SK-N-SH treated with all-trans-retinoic acid at 6 μM for 48 hours (cell line): ENCODE measurements at places on chromosomes 4 and X.

DNA sequence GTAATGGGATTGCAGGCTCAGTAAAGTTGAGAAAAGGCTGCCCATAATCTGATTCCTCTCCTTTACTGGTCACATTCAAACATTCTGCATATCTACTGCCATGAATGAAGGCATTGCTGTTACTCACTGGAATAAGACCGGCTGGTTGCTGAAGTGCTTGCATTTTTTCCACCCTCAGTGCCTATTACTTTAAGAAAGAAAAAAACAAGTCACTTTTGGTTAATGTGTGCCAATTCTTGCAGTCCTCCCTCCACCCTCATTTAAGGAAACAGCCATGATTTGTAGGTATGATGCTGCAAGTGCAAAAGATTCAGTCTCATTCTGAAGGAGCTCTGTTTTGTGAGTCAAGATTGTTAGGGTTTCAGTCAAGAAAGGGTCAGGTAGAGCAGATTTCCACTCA, 94.9 kb downstream of the EMCN start:
- peak; percentile 17; the same call in 1 of the 3 replicates for ATAC-seq

DNA sequence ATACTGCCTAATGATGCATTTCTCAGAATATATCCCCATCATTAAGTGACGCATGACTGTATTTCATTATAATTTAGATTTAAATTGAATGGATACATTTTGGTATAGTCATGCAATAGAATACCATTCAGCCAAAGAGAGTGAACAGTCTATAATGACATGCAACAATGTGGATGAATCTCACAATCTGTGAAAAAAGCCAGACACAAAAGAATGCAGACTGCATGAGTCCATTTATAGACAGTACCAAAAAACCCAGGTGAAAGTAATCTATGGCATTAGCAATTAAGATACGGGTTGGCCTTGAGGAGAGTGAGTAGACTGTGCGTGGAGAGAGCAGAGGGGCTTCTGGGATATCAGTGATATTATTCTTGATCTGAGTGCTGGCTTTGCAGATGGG, 239.7 kb upstream of the PGRMC2 start:
- no peak; the same call in 2 of the 3 replicates for ATAC-seq

GRCh38 chr4:126182786-126183185, 868.0 kb downstream of the FAT4 start:
- ATAC-seq, result no peak

- no peak for ATAC-seq
Observed at GRCh38 chr4:38865445-38865844, 2.2 kb upstream of the FAM114A1 start.

GRCh38 chr4:5749568-5749967, 38.6 kb downstream of the EVC start:
- ATAC-seq, result no peak

DNA sequence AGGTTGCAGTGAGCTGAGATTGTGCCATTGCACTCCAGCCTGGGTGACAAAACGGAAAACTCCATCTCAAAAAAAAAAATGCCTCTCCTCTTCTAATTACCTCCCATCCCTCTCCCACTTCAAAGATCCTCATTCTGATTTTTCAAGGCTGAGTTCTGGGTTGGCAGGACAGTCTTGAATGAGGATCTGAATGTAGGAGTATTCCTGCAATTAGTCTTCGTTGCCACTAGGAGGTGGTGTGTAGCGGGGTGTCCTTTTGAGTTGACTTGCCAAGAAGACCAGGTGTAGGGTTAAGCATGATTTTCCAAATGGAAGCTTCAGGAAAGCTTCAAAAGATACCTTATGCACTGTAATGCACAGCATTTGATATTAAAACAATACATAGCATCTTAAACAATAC, 169.9 kb downstream of the ASMT start:
- no peak for ATAC-seq

DNA sequence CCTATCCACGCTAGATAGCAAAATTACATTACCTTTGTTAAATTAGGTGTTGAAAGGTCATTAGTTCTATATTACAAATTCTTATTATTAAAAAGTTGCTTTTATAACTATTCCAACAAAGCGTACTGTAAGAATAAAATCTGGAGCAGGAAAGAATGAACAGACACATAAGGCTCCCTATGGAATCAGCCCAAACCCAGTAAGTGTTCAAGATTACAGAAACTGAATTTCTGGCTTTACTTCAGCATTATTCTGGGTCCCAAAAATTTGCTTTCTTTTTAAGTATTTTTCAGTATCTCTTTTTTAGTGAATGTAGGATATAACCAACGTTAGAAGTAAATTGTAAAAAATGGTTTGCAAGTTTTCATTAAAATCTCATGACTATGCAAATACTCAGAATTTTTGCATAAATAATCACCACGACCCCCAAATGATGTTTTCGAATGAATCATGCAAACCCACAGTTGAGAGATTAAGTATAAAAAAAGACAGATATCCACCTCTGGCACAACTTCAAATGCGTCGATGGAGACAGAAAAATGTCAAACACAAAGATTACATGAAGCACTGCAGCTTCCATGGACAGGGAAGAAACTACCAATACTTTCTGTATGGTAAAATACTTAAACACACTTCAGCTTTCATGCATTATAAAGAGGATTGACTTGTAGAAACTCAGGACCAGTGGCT, 238.5 kb downstream of the RASL11B start:
- peak; percentile 78 for ATAC-seq

- peak; percentile 100 for ATAC-seq
Observed at GRCh38 chrX:16123222-16123786, at the start of gene GRPR. TSS of gene GRPR (plus strand) at chrX:16123565. CDS start at chrX:16123954, 389 bp downstream.

DNA sequence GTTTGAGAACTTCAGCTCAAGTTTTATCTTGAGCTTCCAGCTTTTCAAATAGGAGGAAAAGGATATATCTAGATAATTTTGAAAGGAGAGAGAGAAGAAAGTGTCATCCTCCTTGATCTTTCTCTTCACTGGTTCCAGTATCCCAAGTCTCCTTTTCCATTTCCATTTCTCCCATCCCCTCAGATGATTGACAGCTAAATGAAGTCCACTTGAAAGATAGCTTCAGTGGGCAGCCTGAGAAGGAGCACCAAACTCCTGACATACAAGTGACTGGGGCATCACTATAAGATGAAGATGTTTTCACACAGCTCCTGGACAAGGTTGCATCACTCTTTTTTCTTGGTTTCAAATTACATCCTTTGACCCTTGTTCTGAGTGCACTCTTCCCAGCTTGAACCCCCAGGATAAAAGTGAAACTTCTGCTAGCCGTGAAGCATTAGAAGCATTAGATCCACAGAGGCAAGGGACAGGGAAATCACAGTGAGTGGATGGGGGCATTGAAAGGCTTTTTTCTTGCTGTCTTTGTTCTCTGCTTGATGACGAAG, 17.5 kb upstream of the MAGEA10 start:
- ATAC-seq, result no peak

- ATAC-seq, result no peak
Observed at GRCh38 chr4:83751336-83751949, 215.5 kb downstream of the GPAT3 start.

DNA sequence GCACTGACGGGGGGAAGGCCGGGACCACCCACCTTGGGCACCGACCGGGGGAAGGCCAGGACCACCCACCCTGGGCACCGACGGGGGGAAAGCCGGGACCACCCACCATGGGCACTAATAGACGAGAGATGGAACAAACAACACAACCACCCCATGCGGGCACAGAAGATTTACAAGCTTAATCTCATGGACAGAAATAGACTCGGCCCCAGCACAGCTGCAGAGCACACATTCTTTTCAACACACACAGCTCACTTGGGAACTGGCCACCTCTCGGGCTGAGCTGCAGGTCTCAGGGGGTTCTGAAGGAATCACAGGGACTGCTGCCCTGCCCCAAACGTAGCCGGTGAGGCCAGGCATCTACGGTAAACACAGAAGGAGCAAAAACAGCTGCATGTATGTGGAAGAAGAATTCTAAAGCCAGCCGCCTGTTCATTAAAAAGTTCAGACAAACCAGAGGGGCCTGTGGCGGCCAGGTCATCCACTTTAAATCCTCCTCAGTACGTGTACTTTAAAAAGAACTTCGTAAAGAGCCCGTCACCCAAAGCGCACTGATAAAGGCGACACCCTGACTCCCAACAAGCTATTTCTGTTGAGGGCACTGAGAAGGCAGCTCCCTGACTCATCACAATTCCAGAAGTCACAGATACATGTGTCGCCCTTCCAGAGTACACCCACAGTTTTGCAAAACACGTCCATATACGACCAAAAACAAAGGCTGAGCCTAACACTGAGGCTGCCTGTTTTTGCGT, 17.7 kb downstream of the PPP2R3B start:
- ATAC-seq, result peak; percentile 55

GRCh38 chr4:7806338-7807090, 133.1 kb downstream of the AFAP1 start:
- ATAC-seq, result peak; percentile 12

- no peak for ATAC-seq
Observed at GRCh38 chr4:121555315-121556107, 141.3 kb downstream of the ANXA5 start.

DNA sequence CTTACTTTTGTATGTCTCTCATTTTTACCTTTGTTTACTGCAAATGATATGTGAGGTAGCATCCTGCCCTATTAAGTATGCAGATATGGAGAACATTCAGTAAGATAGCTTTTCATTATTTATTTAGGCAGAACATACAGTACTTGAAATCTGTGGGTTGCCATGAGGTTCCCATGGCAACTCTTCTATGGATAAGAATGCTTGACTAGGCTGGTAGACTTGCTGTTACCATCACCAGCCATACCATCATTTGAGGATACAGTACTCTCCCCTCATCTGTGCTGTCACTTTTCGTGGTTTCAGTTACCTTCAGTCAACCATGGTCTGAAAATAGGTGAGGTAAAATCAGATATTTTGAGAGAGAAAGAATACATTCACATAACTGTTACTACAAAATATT, 56.7 kb downstream of the NAF1 start:
- ATAC-seq, result no peak

DNA sequence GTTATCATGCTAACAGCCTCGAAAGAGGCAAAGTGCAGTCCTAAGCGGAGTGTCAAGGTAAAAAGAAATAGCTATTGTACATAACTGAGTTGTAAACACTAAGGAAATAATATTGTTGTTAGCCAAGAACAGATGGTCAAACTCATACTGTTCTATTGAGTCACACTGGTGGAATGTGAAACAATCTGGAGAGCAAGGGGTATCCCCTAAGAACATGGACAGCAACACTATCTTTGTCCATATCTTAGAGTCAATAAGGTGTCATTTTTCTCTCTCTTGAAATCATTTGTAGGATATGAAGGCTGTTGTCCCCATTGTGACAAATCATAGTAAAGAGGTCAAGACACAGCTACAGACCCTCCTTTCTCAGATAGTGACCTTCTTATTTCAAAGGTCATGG, 4.5 kb upstream of the PDGFC start:
- peak; percentile 67 for ATAC-seq

DNA sequence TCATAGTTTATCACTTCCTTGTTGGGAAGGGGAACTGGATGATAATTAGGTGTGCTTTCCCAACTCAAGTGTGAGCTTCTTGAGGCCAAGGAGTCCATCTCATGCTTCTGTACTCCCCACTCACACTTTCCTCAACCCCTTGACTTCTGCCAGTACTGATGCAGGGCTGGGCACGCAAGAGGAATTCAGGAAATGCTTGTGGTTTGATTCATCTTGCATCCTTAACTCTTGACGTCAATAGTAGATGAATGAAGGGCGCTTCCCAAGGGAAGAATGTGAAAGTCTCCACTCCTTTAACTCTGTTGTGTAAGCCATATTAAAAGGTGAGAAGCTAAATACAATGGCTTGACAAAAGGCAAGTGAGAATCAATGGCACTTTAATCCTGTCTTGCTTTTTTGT, 101.8 kb downstream of the AGTR2 start:
- ATAC-seq, result peak; percentile 38; the same call in 2 of the 3 replicates

GRCh38 chr4:11729548-11729947, 300.9 kb upstream of the HS3ST1 start:
- no peak for ATAC-seq

GRCh38 chrX:79139446-79139845, 5.0 kb upstream of the GPR174 start:
- no peak for ATAC-seq

DNA sequence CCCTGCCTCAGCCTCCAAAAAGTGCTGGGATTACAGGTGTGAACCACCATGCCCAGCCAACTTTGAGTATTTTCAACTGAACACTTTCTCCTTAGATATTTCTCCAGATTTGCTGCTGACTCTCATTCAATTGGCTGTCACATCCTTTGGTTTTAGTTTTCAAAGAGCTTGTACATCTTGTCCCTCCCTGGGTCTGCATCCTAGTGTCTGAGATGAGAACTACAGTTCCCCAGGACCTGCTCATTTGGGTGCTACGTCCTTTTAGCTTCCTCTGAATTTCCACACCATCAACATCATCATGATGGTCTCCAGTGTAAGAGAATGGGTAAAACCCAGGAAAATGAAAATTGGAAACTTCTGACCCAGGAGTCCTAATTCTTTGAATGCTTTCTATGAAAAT, 312.9 kb downstream of the NLGN4X start:
- no peak for ATAC-seq
